ENCODE measurements at places on chromosomes 1 and 21. TPM values are rescaled to one million over a fixed set of nuclear protein-coding genes. Genes with fewer than 3 reads are reported as not detected.

RNU1-3 gene
- under 0.01 TPM for total RNA-seq

- H3K27ac ChIP-seq = no peak overlapping the region
- H3K36me3 ChIP-seq = no peaks in the 10 kb centered on the region
- no peaks in the 10 kb centered on the region for H3K27me3 ChIP-seq
- H3K4me1 ChIP-seq = peaks cover 6% of the 10 kb centered on the region
Observed at GRCh38 chr1:163668472-163668871, 346.7 kb downstream of the NUF2 start.

GRCh38 chr1:25744140-25744581 lies 55.8 kb upstream of the SELENON start:
- H3K27me3 ChIP-seq = no peaks in the 10 kb centered on the region
- H3K4me1 ChIP-seq = peaks cover 23% of the 10 kb centered on the region
- peak; percentile 80 for DNase-seq
- H3K27ac ChIP-seq = peak overlapping the region; percentile 91

GRCh38 chr1:25899792-25900191 lies 6.4 kb downstream of the STMN1 start:
- H3K27me3 ChIP-seq = no peaks in the 10 kb centered on the region
- no peaks in the 10 kb centered on the region for H3K36me3 ChIP-seq
- H3K27ac ChIP-seq = no peak overlapping the region
- no peak overlapping the region for H3K4me3 ChIP-seq
- no peak for DNase-seq

DNA sequence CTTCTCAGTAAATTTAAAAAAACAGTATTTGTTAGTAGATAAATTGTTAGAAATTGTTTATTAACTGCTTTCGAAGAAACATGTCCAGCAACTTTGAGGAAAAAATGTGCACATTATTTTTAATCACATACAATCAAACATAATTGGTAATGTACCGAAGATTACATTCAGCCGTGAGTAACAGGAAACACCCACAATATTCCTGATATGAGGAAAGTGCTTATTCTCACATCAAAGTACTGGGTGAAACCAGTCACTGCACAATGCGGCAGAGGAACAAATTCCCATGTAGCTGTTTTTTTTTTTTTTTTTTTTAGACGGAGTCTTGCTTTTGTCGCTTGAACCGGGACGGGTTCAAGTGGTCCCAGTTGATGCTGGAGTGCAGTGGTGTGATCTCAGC lies 9.7 kb downstream of the ACBD3 start:
- DNase-seq = no peak
- no peak overlapping the region for H3K4me3 ChIP-seq
- peaks cover 1% of the 10 kb centered on the region for H3K4me1 ChIP-seq
